Mucosa of descending colon (tissue), 3 donors: ENCODE measurements at places on chromosomes 2 and 18.

GRCh38 chr2:138881126-138881525 lies 100.9 kb upstream of the NXPH2 start:
- DNase-seq = no peak

- DNase-seq = no peak
These were observed 29.8 kb downstream of the MAPRE3 start for GRCh38 chr2:27000228-27000627.

DNA sequence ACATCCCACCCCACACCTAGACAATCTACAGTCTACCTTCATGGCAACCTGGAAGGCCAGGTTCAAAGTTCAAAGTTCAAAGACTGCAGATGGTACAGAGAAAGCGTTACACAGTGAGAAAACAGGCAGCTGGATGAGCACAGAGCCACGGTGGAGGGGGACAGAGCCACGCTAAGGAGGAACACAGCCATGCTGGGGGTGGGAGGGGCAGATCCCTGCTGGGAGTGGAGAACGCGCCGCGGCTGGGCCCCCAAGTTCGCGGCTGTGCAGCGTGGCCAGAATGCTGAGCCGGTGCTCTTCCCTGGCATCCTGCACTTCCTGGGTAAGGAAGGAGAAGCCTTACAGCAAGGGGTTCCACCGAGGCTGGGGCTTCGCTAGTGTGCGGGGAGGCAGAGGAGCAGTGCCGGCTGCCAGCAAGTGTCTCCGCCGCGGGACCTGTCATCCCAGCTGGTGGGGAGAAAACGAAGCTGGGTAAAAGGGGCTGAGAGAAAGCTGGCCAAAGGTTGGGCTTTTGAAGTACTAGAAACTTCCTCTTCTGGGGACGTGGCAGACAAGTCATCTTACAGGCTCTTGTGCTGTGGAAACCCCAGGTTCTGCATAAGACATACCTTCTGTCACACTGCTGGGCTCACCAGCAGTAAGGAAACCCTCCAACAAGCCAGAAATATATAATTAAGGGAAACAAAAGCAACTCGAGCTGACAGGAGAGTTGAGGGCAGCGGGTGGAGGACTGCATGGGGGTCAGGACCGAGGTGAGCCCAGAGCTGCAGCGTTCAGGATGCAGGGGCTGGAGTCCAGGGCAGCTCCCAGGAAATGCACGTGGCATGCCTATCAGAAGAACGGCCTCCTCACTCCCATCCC lies 115.5 kb downstream of the HDAC4 start:
- no peak for DNase-seq

GRCh38 chr18:55576001-55576400 lies 12.0 kb downstream of the TCF4 start:
- DNase-seq = no peak

DNA sequence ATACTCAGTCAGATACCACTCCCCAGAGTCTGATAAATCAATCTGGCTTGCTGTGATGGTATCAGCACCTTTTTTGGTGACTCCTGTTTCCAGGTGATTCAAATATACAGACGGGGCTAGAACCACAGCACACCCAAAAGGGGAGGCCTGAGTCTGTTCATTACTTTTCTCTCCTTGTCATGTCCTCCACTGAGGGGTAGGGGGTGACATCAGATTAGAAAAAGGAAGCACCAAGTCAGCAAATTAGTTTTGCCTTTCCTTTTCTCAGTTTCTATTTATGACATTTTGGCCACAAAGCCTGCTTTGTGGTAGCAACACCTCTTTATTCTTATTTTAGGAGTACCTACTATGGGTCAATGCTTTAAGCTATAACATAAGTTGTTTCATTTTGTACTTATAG lies 127.4 kb downstream of the CCDC102B start:
- no peak for DNase-seq

GRCh38 chr18:61980355-61980754 lies 87.5 kb upstream of the RNF152 start:
- DNase-seq = no peak

- no peak for DNase-seq
These were observed 66.5 kb downstream of the GALNT14 start for GRCh38 chr2:31071741-31072140.

GRCh38 chr2:191064590-191064989 lies 50.6 kb upstream of the STAT1 start:
- DNase-seq = no peak

DNA sequence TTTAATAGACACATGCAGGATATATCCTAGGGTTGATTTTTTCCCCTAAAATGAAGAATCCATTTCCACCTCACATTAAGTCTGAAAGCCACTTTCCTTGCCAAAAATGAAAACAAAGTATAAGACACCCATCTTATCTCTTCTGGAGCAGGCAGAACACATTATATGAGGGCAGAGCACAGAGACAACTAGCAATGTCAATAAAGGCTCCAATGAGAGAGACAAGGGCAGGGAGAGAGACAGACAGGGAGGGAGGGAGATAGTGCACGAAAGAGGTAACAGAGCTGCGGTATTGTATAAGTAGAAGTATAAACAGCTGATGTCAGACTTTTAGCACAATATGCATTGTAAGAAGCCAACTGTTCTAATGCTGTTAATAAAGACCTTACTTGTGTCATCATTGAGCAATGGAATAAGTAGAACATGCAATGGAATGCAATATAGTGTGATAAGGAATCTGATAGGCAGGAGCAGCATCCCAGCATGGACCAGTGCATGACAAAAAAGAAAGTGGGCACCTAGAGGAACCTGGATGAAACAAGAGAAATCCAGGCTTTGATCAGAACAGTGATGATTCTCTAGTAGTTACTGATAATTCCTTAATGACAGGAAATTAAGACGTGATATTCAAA lies 150.6 kb upstream of the TCF4 start:
- DNase-seq = no peak

DNA sequence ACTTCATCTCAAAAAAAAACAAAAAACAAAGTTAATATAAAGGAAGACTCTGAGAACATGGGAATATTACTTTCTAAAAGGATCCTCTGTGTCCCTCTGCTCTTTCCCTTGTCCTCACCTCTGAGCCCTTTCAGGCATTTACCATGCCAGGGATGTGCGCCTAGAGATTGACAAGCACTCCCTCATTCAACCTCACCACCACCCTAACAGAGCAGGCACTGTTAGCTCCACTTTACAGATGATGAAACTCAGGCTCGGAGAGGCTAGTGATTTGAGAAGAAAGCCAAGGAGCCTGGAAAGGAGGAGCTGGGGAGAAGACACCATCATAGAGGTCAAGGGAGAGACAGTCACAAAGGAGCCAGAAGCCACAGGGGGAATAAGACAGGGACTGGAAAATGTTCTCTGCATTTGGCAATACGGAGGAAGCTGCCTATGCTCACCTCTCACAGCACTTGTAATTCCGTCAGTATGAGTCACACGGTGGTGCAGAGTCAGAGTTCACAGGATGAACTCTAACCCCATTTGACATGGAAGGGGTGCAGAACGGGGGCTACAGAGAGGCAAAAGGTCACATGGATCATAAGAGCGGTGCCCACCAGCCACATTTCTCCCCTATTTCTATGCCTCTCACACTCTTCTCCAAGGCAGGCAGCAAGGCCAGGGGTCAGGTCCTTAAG lies 101.8 kb upstream of the NFU1 start:
- no peak for DNase-seq

- DNase-seq = no peak
These were observed 36.4 kb downstream of the RNMT start for GRCh38 chr18:13762690-13763439.

DNA sequence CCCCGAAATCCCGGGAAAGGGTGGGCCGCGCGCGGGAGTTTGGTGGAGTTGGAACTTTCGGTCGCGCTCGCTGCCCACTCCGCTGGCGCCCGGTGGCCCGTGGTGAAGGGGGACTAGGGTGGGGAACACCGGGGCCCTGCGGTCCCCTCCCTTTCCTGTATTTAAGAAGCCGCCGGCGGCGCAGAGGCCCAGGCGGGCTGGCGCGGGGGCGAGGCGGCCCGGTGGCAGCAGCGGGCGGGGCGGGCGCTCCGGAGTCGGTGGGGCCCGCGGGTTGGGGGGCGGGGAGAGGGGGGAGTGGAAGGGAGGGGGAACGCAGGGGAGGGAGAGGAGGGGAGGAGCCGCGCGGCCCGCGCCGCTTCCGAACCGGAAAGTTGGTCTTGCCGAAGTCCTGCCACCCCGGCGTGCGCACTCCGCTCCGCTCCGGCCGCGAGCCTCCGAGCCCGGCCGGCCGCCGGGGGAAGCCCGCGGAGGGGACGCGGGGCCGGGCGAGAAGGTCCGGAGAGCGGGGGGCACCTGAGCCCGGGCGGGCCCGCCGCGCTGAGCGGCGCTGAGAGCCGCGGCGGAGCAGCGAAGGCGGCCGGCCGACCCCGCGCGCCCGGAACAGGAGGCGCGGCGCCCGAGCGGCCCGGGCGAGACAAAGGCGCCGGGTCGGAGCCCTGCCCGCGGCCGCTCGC lies 425 bp upstream of the SALL3 start:
- no peak for DNase-seq

- DNase-seq = no peak
These were observed 164.2 kb downstream of the VWC2L start for GRCh38 chr2:214575030-214575429.

DNA sequence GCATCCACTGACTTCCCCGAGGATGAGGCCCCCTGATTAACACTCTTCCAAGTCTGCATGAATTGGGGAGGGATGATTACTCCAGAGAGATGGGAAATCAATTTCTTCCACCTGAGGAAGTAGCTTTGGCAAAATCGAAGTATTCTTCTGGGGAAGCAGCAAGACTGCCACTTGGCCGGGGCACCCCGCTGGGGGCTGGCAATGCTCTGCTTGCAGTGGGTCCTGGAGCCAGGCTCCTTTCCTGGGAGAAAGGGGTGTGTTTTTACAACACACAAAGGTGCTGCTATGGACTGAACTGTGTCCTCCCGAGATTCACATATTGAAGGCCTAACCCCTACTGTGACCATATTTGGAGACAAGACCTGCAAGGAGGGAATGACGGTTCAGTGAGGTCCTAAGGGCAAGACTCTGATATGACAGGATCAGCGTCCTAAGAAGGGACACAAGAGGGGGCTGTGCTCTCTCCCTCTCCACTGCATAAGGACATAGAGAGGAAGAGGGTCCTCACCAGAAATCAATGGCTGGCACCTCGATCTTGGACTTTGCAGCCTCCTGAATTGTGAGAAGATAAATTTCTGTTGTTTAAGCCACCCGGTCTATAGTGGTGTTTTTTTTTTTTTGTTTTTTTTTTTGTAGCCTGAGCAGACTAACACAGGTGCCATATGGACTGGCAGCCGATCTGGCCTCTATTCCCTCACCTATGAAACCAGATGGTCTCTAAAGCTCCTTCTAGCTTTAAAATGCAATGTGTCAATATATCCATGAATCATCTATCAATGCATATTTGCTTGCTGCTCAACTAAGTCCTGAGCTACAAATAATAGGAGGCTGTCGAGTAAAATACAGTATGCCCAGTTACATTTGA lies 3.6 kb upstream of the SMARCAL1 start:
- no peak for DNase-seq

DNA sequence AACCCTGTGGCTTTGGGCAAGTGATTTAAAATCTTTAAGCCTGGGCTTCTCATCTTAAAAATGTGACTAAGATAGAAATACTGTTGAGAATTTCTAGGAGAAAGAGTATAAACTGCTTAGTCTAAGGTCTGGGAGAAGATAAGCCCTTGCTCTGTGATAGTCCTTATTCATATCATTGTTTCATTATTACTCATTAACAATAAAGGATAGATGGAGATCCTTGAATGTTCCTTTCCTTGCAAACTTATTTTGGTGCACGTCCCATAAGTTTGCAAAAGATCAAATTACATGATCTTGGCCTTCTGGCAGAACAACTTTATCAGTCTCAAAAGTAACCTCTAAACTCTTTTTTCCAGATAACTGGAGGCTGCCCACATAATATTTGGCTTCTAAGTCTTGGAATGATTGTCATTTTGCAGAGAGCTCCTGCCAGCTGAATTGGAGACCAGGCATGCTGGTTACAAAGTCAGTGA lies 138.3 kb downstream of the FAM124B start:
- DNase-seq = no peak
